ENCODE measurements at places on chromosomes 7 and 10.

- DNase-seq = no peak
Observed at GRCh38 chr7:11753433-11753832, 78.6 kb downstream of the THSD7A start.

GRCh38 chr10:11742009-11742778, at the start of gene ECHDC3:
ECHDC3 (plus strand) TSS chr10:11742382; CDS start chr10:11742577, 195 bp downstream.
- peak; percentile 12 for DNase-seq

GRCh38 chr10:62393237-62393636, 19.1 kb downstream of the ZNF365 start:
- no peak for DNase-seq

DNA sequence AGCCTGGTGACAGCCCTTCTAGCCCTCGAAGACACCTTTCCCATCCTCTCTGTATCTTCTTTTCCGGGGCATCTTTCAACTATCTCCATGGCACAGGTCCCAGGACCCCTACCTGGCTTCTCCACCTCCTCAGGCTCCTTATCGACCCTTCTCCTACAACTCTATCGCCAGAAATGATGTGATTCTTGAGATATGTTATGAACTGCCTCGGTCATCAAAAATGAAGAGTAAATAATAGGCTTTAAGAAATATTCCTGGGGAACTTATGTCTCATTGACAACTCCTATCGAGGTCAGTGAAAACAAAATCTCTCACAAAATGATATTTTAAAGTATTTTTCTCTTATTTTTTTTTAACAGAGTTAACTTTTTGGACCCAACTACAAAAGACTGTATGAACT, 405.5 kb upstream of the SHH start:
- DNase-seq = no peak

DNA sequence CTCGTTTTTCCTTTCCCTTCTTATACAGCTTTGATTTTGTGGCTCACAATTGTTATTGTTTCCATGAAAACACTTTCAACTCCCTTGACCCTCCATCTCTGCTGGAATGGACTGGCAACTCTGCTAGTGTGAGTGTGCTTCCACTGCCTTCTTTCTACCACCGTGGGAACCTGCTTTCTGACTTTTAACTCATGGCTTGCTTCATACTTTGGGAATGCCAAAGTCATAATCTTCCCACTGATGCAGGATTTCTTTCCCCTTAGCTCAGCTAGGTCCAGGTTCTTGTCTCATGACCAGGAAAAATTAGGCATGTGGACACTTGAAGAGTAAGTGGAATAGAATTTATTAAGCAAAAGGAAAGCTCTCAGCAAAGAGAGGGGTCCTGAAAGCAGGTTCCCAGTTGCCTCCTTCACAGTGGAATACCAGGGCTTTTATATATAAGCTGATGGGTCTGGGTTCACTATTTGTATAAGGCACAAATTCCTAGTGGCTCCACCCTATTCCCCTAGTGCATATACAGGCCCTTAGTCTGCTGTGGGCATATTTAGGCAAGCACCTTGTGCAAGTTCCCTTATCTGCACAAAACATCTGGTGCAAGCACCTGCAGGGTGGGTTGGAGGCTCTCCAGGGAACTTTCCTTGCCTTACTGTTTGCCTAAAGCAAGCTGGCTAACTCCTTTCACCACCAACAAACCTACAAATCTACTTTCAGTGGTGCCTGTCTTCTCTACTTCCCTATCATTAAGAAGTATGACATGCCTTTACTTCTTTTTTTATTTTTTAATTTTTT, 119.5 kb downstream of the CFAP58 start:
- no peak for DNase-seq

DNA sequence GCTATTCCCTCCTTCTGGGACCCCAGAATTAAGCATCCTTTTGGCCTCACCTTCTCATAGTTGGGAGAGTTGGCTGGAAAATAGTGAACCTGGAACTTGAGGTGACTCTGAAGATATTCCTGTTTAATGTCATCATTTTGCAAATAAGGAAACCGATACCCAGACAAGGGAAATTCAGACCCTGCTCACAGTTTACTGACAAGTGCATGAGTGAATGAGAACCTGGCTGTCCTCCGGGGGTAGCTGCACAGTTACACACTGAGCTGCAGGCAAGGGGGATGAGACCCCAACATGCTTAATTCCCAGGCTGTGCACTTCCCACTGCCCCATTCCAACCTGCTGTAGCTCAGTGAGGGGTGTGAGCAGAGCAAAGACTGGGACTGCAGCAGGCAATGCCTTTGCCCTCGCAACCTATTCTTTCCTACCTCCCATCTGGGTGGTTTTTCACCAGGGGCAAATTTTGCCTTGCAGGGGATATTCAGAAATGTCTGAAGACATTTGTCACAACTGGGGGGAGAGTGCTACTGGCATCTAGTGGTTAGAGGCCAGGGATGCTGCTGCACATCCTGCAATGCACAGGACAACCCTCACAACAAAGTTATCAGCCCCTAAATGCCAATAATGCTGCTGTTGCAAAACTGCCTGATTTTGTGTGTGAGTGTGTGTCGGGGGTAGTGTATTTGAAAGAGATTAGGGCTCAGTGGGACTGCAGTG, 136.2 kb downstream of the SORCS3 start:
- no peak for DNase-seq

All from ACHN (cell line).